ENCODE measurements at places on chromosomes 1 and 21.

DNA sequence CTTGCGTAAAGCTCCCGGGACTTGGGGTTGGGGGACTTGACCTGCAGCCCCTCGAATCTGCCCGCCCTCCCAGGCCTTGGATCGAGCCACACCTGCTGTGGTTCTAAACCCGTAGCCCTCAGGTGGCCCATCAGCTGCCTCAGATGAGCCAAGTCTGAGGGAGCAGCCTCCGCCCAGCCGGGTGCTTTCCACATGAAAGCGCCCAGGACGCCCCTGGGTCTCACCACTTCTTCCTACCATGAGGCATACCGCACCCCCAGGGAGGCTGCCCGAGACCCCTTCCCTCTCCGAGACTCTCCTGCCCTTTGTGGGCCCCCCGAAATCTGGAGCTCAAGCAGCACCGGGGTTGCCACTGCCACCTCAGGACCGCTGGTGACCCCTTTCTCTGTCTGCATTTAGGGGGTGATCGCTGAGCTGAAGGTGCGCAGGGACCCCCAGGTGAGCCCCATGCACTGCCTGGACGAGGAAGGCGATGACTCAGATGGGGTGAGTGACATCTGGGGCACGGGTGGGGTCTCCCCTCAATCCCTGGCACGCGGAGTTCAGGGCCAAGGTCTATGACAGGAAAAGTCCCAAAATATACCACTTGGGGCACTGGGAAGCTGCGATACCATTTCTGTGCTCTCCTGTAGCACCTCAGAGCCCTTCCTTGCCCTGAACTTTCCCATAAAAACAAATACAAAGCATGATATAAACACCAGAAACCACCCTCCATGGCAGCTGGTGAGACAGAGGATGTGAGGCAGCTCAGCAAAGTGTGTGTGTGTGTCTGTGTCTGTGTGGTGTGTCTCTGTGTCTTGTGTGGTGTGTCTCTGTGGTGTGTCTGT, 68.5 kb downstream of the SLC19A1 start:
- DNase-seq, result no peak

- no peak for DNase-seq
Measured at GRCh38 chr21:33028287-33028670, 2.5 kb downstream of the OLIG2 start.

GRCh38 chr1:226044514-226045101, 17.9 kb upstream of the H3-3A start:
- DNase-seq, result no peak

DNA sequence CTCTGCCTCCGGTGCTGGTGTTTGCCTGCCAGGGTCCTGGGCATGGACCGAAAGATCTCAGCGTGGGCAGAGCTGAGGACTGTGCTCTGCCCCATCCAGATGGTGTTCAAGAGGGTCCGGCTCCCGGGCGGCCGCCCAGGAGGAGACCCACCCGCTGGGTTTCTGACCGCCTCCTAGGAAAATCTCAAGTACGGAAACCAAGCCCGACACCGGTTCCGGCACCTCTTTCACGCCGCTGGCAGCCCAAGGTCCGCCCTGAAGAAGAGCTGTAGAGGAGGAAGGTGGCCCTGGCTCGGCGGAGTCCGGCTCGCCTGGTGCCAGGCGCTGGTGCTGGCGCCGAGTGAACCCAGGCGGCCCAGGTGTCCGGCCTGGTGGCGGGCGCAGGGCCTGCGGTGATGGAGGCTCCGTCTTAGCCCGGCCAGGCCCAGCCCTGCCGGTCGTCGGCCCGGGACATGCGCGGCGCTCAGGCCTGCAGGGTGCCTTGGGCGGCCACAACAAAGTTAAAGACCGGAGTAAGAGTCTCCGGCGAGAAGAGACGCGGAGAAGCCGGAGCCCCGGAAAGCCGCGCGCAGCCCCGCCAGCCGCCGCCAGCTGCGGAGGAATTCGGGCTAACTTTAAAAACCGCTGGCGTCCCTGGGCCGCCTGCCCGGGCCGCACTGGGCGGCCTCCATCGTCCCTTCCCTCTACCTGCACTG, 1.5 kb downstream of the GRIK3 start:
- DNase-seq, result no peak

GRCh38 chr1:206062464-206062863, 9.5 kb downstream of the RHEX start:
- DNase-seq, result no peak

DNA sequence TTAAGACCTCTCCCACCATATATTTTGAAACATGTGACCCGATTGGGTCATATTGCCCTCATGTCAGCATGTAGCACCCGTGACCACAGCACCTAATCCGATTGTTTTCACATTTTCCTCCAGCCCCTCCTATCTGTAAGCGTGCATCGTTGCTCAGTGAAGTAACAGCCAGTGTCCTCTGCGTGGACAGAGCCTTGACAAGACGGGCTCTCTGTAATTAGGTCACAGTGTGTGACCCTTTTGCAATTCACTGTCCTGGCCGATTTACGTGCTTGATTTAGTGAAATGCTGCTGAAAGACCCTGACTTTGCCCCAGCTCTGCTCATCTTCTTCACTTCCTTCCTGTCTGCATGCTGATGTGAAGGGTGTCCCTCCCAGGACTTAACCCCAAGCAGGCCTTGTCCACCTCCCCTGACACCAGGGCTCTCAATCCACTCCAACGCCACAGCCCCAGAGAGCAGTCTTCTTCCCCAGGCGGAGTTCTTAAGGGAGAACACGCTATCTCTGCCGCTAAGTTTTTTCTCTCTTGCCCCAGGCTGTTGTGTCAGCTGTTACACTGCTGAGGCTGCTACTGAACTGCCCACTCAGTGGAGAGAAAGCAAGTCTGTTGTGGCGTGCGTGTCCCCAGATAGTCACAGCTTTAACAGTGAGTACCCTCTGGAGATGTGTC, 19.4 kb downstream of the URB2 start:
- DNase-seq, result no peak

GRCh38 chr1:55046871-55047270, 7.5 kb downstream of the PCSK9 start:
- DNase-seq, result no peak

DNA sequence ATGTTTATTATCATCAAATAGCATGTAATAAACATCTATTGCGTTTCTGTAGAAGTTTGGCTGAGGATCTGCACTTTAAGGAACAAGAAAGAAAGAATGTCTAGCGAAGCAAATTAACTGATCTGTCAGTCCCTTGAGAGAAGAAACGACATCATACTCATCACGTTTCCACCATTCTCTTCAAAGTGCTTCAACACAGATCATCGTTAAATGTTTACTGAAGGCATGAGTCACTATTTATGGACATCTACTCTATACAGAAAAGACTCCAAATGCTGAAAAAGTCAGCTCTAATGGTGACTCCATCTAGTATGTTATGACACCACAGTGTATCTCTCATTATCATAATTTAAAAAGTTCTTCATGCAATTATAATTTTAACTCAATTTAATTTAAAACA, 369.1 kb downstream of the RGS7 start:
- DNase-seq, result no peak

DNA sequence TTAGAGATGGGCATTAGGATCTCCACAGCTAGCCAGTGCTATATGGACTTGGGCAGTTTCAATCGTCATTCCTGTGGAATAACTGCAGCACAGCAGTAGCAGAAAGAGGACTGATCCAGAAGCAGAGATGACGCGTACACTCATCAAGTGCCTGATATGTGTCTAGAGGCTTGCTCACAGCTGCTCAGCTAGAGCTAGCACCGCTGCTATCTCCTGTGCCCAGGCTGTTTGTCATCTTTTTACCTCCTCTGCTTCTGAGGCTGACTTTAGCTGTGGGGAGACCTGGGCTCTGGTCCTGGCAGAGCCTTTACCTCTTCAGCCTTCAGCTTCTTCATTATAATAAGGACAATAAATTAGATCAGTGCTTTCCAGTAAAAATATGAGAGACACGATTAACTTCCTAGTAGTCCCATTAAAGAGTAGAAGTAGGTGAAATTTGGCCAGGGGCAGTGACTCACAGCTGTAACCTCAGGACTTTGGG, 5.3 kb downstream of the TENT5C start:
- DNase-seq, result no peak

DNA sequence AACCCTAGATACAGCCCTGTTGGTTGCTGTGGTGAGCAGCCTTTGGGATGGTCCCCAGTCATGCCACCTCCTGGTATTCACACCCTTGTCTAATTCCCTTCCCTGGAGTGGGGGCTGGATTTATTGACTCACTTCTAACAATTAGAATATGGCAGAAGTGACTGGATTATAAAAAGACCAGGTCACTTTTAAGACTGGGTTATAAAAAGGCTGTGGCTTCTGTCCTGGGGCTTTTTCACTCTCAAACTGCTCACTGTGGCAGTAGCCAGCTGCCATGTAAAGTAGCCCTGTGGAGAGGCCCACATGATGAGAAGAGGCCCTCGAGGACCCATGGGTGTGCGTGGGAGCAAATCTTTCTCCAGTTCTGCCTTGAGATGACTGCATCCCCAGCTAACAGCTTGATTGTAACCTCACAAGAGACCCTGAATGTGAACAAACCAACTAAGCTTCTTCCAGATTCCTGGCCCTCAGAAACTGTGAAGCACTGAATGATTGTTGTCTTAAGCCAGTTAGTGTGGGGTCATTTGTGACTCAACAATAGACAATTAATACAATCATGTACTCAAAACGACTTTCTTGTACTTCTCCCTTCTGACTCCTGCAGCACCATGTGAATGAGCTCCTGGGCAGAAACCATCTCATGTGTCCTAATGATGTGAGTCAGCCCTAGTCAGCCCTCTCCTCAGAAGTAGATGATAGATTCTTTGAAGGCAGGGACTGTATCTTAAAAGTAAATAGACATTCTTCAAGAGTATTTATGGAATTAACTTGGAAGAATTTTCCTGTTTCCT, 234.9 kb downstream of the TNR start:
- DNase-seq, result no peak

- no peak for DNase-seq
Measured at GRCh38 chr1:187817782-187818181, 989.0 kb downstream of the PLA2G4A start.

GRCh38 chr21:43613755-43614638, 45.3 kb downstream of the HSF2BP start:
- DNase-seq, result no peak

DNA sequence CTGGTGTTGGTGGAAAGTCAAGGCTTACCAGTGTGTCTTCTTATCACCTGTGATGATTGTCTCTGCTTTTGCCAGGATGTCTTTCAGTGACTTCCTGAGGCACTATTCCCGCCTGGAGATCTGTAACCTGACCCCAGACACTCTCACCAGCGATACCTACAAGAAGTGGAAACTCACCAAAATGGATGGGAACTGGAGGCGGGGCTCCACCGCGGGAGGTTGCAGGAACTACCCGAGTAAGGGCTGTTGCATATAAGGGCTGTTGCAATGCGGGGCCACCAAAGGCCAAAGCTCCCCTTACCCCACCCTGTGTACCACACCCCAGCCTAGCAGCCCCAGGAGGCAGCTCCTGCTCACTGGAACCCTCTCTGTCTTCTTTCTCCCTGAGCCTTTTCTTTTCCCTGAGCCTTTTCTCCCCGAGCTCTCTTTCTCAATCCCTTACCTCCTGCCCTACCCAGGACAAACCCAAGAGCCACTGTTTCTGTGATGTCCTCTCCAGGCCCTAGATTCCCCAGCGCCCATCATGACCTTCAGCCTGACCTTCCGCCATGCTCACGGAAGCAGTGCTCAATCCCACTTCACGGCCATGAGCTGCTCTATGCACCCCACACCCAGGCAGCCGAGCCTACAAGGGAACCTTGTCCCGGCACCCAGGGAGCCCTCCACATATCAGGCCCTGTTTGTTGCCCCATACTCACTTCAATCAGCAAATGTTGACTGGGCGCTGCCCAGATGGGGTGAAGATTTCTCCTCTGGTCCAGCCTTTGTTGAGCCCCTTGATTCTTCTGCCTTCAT, 40.6 kb downstream of the CAPN2 start:
- DNase-seq, result no peak

DNA sequence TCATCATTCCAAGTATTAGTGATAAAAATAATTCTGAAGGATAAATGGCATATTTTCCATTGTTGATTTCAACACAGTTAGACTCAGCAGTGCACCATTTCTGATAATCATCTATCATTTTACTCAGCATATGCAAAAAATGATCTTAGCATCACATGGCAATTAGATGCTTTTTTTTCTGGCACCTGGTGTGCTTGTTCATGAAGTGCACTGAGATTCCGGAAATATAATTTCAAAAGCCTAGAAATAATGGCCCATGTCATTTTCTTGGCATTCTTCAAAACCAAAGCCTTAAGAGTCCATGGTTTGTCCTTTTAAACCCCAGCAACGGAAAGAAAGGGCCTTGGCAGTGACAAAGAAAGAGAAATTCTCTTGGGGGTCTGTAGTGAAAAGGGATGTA, 278.8 kb downstream of the KIF26B start:
- DNase-seq, result no peak

- no peak for DNase-seq
Measured at GRCh38 chr1:220943319-220943996, 64.2 kb downstream of the HLX start.

Data from activated naive CD4-positive, alpha-beta T cell treated with Interleukin-2 at 50 U/mL for 16 hours (primary cell).